ENCODE measurements at places on chromosomes 11 and 22.

- no peaks in the 10 kb centered on the region for H3K27me3 ChIP-seq
- no peak overlapping the region for H3K4me3 ChIP-seq
- no peaks in the 10 kb centered on the region for H3K4me1 ChIP-seq
- DNase-seq = no peak
Measured at GRCh38 chr11:86623736-86624135, 48.7 kb downstream of the ME3 start.

GRCh38 chr11:77063861-77064260 is 2.9 kb upstream of the CAPN5 start:
- no peak overlapping the region for H3K4me3 ChIP-seq
- H3K27me3 ChIP-seq = no peaks in the 10 kb centered on the region
- H3K27ac ChIP-seq = no peak overlapping the region
- H3K4me1 ChIP-seq = peaks cover 9% of the 10 kb centered on the region
- H3K36me3 ChIP-seq = no peaks in the 10 kb centered on the region

DNA sequence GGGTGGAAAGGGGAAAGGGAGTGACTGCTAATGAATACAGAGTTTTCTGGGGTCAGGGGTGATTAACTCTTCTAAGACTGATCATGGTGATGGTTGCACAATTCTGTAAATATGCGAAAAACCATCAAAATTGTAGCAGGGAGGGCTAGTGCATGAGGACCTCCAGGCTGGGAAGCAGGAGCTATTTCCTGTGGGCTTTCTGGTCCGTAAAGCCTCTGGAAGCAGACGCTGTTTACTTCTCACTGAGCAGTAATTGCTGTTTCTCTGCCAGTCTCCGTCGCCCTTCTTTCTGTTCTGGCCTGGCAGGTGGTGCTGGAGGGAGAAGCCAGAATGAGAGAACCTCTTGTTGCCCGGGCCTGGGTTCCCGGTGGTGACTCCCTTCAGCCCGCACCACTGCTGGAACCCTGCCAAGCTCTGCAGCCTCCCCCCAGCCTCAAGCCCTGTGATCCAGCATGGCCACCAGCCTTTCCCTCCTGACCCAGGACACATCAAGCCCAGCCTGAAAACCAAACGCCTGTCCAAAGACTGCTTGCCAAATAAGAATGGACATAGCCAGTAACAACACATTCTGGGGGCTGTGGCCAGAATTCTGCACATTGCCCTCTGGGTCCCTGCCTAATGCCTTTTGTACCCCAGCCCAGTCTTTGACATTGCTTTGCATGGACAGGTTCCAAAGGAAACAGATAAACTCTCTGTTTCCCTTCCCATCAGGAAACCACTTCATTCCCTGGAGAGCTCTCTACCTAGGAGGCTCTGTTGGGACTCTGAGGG is 201.0 kb upstream of the NAV2 start:
- no peak overlapping the region for H3K4me3 ChIP-seq
- no peak for DNase-seq
- H3K4me1 ChIP-seq = no peaks in the 10 kb centered on the region

DNA sequence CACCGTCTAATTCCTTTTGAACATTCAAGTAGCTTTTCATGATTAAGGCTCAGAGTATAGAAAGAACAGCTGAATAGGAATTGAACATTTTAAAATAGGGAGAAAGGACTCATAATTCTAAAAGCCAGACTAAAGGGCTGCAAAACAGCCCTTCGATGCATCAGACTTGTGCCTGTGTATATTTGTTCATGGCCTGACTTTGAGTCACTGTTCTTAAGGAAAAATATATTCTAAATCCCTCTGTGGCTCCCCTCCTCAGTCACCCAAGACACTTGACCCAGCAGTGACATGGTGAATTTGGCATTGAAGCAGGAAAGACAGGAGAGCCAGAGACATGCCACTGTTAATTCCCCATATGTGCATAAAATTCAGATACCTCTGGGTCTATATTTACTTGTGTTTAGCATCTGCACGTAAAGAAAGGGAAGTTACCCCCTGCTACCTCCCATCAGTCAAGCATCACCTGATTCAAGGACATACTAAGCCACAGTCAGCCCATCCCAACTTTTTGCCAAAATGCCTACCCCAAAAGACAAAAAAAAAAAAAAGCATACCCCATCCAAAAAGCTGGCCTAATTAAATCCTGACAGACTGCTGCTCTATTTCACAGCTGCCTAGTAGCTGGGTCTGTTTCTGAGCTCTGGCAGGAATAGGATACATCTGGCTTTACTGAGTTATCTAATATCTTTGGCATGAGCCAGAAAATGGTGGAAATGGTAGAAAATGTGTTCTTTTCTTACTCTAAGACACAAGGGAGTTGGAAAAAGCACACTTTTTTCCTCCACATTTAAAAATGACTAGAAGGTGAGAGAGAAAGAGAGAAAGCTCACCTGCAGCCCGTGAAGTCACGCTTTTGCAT is 93.5 kb downstream of the COMMD9 start:
- no peak overlapping the region for H3K4me3 ChIP-seq
- H3K4me1 ChIP-seq = no peaks in the 10 kb centered on the region
- no peaks in the 10 kb centered on the region for H3K36me3 ChIP-seq

DNA sequence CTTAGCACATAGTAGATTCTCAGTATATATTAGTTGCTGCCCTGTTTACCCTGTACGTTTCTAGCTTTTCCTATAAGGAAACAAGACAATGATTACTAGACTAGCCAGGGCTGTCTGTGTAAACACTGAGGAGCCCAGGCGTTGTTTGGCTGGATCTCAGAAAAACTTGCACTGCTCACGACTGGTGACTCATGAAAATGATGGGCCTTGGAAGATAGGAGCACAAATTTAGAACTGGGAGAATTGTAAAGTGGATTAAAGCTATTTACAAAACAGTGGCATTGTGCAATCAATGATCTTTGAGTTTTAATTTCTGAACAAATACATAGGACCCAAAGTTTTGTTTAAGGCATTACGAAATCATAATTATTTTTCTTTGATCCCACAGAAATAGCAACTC is 276.9 kb downstream of the FAM76B start:
- no peak for DNase-seq
- H3K4me1 ChIP-seq = no peaks in the 10 kb centered on the region
- no peaks in the 10 kb centered on the region for H3K27me3 ChIP-seq
- H3K4me3 ChIP-seq = no peak overlapping the region

GRCh38 chr11:5196731-5197130 is 3.8 kb downstream of the OR51V1 start:
- no peak overlapping the region for H3K4me3 ChIP-seq
- H3K36me3 ChIP-seq = no peaks in the 10 kb centered on the region
- H3K27me3 ChIP-seq = no peaks in the 10 kb centered on the region
- no peak for DNase-seq
- no peak overlapping the region for H3K27ac ChIP-seq

- no peak overlapping the region for H3K27ac ChIP-seq
- H3K4me3 ChIP-seq = no peak overlapping the region
- H3K27me3 ChIP-seq = no peaks in the 10 kb centered on the region
Measured at GRCh38 chr11:70744396-70745185, 346.3 kb downstream of the CTTN start.

GRCh38 chr11:76668362-76669155 is 2.0 kb downstream of the LRRC32 start:
- no peak overlapping the region for H3K27ac ChIP-seq
- H3K36me3 ChIP-seq = no peaks in the 10 kb centered on the region
- no peaks in the 10 kb centered on the region for H3K27me3 ChIP-seq
- H3K4me1 ChIP-seq = peaks cover 13% of the 10 kb centered on the region
- H3K4me3 ChIP-seq = no peak overlapping the region

DNA sequence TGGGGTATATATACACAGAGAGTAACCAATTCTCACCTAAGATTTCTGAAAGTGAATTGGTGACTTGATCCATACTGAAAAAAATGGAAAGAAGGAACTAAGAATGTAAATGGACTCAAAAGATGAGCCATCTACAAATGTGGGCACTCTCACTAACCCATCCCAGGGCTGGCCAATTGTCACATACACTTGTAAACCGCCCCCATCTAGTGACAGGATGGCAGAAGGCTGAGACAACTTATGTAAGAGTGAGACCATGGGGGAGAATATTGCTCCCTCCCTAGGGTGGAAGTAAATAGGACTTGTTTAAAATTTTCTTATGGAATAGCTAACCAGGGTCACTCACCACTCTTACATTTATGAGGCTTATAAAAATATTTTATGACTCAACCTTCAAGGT is 377.1 kb upstream of the ISX start:
- H3K27me3 ChIP-seq = no peaks in the 10 kb centered on the region
- H3K4me3 ChIP-seq = no peak overlapping the region
- H3K36me3 ChIP-seq = no peaks in the 10 kb centered on the region

- no peak for DNase-seq
- peak overlapping the region; percentile 87 for H3K27ac ChIP-seq
- H3K27me3 ChIP-seq = no peaks in the 10 kb centered on the region
- H3K4me3 ChIP-seq = peak overlapping the region; percentile 76
- H3K36me3 ChIP-seq = no peaks in the 10 kb centered on the region
Measured at GRCh38 chr22:37267661-37268413, 14.5 kb upstream of the CYTH4 start.

DNA sequence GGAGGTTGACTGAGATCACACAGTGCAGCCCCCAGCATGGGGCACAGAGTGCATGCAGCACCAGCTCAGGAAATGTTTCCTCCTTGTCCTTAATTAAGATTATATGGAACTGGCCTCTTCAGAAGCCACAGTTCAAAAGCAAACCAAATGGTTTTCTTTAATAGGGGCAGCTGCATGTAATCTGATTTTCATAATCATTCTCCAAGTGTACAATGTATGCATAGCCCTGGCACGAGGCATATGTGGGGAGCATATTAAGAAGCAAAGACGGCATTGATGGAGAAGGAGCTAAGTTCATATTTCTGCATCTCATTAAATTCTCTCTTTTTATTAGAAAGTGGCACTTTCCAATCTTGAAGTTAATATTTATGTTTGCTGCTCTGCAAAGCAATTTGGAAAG is 9.9 kb upstream of the PARVB start:
- no peaks in the 10 kb centered on the region for H3K36me3 ChIP-seq
- DNase-seq = no peak
- no peak overlapping the region for H3K4me3 ChIP-seq
- no peak overlapping the region for H3K27ac ChIP-seq
- H3K4me1 ChIP-seq = no peaks in the 10 kb centered on the region

DNA sequence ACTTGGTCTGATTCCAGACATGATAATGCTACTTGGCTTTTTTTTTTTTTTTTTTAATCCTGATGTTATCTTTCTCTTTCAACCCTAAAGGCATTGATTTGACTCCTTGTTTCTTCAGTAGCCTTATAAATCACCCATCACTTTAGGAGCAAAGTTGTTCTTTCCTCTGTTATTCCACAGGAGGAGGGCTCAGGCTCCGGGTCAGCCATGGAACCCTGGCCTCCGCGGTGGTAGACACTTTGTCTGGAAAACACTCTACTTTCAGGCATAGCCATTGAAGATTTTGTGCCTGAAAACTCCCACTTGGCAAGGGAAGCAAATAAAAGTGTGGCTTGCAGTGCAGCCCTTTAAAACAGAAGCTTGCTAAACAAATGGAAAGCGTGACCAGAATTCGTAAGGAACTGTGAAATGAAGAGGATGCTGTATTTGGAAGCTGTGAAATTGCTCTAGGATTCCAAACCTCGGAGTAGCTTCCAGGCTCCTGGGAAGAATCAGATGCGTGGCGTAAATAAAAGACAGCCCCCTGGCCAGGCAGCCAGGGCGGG is 44.9 kb downstream of the ARHGAP8 start:
- H3K4me1 ChIP-seq = no peaks in the 10 kb centered on the region
- H3K36me3 ChIP-seq = no peaks in the 10 kb centered on the region
- H3K27ac ChIP-seq = no peak overlapping the region
- H3K27me3 ChIP-seq = no peaks in the 10 kb centered on the region
- no peak for DNase-seq

DNA sequence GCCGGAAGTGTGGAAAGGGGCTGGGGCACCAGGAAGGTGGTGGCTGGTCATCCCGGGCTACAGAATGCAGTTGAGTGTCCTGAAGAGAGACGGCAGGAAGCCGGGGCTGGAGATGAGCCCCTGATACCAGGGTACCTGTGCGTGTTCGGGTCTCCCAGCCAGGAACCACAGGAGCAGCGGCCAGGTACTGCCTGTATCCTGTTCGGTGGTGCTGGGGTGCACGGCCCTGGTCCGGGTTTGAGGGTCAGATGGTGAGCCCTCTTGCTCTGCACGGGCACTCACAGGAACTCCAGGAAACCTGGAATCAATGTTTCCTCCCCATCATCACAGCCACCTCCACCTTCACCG is 253.1 kb upstream of the B3GAT1 start:
- no peaks in the 10 kb centered on the region for H3K4me1 ChIP-seq
- no peak overlapping the region for H3K27ac ChIP-seq
- no peaks in the 10 kb centered on the region for H3K27me3 ChIP-seq
- H3K4me3 ChIP-seq = no peak overlapping the region
- no peaks in the 10 kb centered on the region for H3K36me3 ChIP-seq

DNA sequence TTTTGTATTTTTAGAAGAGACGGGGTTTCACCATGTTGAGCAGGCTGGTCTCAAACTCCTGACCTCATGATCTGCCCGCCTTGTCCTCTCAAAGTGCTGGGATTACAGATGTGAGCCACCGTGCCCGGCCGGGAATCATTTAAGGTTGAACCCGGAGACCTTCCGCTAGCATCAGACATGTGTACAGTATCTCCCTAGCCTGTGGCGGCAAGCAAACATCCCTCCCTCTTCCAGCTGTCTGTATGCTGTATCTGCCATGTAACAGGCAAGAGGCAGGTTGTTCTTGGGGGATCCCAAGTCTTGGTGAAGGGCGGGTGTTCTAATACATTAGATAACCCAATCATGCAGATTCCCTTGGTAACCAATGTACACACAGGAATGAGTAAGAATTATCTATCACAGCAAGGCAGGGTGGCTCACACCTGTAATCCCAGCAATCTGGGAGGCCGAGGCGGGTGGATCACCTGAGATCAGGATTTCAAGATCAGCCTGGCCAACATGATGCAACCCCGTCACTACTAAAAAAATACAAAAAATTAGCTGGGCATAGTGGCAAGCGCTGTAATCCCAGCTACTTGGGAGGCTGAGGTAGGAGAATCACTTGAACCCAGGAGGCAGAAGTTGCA is 58.1 kb upstream of the RBFOX2 start:
- H3K4me3 ChIP-seq = no peak overlapping the region
- no peak overlapping the region for H3K27ac ChIP-seq

DNA sequence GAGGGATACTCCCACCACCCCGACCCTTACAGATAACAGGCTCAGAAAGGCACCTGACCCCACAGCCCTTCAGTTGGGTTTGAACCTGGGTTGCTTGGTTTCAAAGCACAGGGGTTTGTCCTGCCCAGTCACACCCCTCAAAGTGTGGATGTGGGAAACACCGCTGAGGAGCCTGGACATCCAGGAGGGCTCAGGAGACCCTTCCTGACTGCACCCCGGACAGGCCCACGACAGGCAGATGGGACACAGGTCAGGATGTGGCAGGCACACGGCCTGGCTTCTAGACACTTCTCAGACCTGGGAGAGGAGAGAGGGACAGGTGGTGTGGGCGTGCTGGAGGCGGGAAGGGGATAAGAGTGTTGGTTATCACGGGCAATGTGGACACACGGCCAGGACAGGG is 932.3 kb downstream of the BRD1 start:
- H3K4me1 ChIP-seq = no peaks in the 10 kb centered on the region
- H3K27ac ChIP-seq = no peak overlapping the region
- no peak overlapping the region for H3K4me3 ChIP-seq
- DNase-seq = no peak

GRCh38 chr11:83611600-83611999 is 325.4 kb upstream of the CCDC90B start:
- no peaks in the 10 kb centered on the region for H3K27me3 ChIP-seq
- H3K4me1 ChIP-seq = no peaks in the 10 kb centered on the region
- H3K27ac ChIP-seq = no peak overlapping the region
- no peaks in the 10 kb centered on the region for H3K36me3 ChIP-seq
- H3K4me3 ChIP-seq = no peak overlapping the region
- DNase-seq = no peak

- H3K27ac ChIP-seq = no peak overlapping the region
- no peaks in the 10 kb centered on the region for H3K4me1 ChIP-seq
- DNase-seq = no peak
- no peak overlapping the region for H3K4me3 ChIP-seq
- H3K36me3 ChIP-seq = no peaks in the 10 kb centered on the region
Measured at GRCh38 chr11:115170133-115170815, 333.9 kb downstream of the CADM1 start.
